NCI-H187 (cell line): ENCODE measurements at places on chromosomes 2 and 18.

DNA sequence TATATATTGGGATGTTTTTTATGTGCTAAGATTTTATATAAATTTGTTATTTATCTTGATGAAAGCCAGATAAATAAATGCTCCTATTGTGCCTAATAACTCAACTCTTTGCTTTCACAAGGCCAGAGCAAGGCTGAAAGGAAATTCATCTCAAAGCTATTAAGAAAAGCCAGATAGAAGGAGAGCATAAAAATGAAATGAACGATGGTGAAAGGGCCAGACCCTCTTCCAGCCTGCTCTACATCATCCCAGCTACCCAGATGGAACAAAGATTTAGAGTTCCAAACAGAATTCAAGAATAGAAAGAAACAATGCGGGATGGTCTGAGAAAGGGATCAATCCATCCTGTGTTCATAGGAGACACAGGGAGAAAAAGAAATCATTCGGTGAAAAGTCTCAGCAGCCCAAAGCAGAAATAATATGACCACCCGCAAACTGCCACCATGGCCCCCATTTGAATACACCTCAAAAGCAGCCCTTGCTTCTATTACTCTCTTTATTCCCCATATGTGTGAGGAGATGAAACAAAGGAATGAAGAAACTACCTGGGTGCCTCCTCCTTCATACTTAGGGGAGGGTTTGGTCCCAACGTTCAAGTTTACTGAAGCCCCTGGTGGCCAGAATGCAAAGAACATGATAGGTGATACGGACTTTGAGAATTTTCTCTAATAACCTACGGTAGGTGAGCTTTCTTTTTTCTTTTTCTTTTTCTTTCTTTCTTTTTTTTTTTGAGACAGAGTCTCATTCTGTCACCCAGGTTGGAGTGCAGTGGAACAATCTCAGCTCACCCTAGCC lies 110.1 kb upstream of the FBXO11 start:
- no peak for DNase-seq

- DNase-seq: no peak
Measured at GRCh38 chr2:51581636-51582267, 549.8 kb upstream of the NRXN1 start.

- no peak for DNase-seq
Measured at GRCh38 chr2:109264595-109265328, 135.8 kb downstream of the SH3RF3 start.

GRCh38 chr2:39517622-39518021 lies 80.5 kb upstream of the MAP4K3 start:
- no peak for DNase-seq

DNA sequence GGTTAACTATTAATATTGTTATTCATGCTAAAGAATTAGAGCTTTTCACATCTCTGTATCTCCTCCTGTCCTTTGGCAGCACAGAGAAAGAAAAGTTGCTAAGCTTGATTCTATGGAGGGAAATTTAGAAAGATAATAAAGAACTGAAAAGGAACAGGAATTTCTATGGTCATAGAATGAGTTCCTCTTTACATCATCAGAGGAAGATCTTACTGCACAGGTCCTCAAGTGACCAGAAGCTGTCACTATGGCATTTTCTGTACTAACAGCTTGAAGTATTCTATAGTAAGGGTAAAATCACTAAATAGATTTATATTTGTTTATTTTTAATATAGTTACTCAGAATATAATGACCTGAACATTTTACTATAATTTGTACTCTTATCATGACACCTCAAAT lies 6.0 kb upstream of the PRKD3 start:
- no peak for DNase-seq

- no peak for DNase-seq
Measured at GRCh38 chr18:35182151-35182550, 58.7 kb upstream of the ZNF397 start.

GRCh38 chr2:106841886-106842645 lies 43.9 kb downstream of the ST6GAL2 start:
- DNase-seq: no peak

- DNase-seq: no peak
Measured at GRCh38 chr18:48751727-48752468, 198.9 kb downstream of the SMAD7 start.

DNA sequence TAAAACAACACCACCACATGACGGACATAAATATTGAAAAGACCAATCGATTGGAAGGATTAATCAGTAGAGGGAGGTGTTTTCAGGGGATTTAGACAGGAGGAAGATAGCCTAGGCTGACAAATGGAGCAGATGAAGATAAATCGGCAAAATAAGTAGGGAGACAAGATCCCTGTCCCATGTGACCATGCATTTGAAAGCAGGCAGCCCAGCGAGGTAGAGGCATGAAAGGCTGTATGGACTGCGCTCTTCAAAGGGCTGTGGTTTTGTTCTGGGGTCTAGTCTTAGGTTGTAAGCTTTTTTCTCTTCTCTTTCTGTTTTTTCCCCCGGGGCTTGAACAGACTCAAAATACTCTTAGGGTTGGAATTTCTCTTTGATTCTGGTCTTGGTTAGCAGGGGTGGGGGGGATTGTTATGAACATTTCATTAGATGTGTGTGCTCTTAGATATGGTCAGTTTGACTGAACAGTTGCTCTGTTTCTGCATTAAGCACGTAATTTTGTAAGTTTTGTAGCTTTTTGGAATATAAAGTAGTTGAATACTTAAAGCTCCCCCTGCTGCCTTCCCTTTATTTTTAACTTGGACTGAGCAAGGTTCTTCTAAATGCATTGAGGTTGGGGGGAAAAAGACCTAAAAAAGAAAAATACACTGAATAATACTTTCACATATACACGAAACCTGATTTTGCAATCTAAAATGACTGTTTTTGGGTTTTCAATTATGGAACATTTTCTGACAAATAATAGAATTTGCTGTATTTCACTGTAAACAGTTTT lies 32.2 kb downstream of the ZNF532 start:
- no peak for DNase-seq

DNA sequence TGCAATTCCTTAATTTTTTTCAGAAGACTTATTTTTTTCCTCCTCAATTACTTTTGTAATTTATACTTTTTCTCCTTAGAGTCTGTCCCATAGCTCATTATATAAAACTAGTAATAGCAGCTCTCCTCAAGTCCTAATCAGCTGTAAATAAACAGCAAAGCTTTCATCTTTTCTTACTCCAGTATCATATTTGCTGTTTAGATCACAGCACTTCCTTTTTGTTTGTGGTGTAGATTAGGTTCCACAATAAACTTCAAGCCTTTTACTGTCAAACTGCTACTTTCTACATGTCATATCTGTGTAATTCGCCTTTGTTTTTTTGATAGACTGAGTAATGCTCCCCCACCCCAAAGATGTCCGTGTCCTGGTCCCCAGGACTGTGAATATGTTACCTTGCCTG lies 25.5 kb downstream of the GCG start:
- DNase-seq: no peak

GRCh38 chr2:21282515-21282898 lies 158.7 kb downstream of the TDRD15 start:
- no peak for DNase-seq

- no peak for DNase-seq
Measured at GRCh38 chr18:2612996-2613395, 41.6 kb downstream of the NDC80 start.

GRCh38 chr18:59352250-59352855 lies 6.7 kb downstream of the LMAN1 start:
- DNase-seq: no peak

GRCh38 chr2:20153131-20153851 lies 71.6 kb downstream of the SDC1 start:
- DNase-seq: no peak

GRCh38 chr18:40407909-40408308 lies 1547.1 kb upstream of the PIK3C3 start:
- no peak for DNase-seq

- DNase-seq: no peak
Measured at GRCh38 chr2:67057123-67057522, 340.0 kb upstream of the ETAA1 start.

DNA sequence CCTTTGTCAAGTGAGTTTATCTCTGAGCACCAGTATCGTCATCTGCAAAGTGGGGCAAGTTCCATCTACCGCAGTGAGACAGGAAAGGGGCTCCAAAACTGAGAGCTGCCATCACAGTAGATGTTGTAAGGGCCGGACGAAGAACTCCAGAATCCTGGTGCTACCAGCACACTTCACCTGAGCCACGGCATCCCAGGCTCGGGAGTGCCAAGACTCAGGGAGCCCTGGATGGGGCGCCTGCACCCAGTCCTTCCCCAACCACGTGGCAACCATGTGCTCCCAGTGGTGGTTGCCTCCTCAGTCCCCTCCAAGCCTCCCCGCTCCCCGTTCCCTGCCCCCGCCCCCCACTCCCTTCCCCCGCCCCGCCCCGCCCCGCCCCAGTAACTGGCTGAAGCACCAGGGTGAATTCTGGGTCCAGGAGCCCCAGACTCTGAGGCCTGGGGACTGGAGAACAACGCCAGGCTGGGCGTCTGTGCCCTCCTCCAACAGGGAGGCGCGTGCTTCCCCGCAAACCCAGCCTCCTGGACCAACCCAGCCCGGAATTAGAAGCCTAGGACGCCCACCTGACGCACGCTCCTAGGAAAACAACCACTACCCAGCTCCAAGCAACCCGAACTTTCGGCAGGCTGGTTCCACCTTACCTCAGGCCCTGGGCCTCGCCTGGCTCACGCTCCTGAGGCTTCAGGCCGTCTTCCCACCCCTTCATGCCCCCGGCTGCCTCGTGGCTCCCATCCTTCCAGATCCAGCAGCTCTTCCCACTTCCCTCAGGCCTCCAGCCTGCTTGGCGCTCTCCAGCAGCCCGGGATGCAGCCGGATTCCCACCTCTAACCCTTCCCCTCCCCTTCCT lies 67.6 kb downstream of the LAMA3 start:
- no peak for DNase-seq

DNA sequence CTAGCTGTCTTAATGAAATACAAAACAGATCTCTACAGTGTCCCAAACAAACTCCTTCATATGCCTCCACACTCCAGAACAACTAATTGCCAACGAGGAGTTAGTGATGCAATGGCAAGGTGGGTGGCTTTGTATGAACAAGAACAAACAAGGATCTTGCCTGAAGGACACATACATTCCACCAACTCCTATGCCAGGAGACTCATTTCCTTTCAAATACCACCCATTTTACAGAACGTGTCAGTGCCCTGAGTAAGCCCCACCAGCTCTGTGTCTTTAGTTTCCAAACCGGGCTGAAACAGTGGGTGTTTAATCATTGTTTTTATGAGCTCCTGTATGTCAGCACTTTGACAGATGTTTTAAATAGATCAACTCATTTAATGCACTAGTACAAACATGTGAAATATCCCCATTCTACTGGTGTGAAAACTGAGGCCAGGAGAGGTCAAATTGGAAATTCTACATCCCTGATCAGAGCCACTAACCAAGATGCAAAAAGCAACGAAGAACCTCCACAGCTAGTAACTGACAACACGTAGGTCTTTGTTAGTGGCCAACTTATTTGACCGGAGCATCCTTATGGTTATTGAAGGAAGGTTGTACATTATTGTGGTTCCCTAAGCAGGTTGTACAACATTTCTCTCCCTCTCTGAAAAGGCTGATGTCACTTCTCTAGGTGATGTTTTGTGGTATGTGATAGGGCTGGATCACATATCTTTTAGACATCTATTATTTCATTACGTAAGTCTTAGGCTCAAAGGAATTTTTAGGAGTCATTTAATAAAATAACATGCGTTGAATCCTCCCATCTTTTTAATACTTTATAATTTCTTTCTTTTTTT lies 534.9 kb upstream of the TNP1 start:
- DNase-seq: no peak

- DNase-seq: no peak
Measured at GRCh38 chr2:238425505-238425978, 1.2 kb upstream of the ASB1 start.

DNA sequence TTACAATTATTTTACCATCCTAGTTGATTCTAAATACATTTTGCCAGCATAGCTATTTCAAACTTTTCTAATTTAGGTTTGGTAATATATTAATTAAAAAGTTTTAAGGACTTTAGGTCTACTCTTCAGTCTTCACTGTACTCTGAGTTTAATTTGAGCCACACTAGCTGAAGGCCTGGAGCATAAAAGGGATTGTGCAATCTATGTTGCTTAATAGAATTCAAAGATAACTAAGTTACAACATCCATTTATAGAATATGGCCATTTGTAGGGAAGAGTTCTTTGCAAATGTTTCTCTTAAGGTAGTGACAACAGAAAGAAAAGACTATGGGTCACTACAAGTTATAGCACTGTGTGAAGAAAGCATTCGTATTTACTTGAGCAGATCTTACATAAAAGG lies 702.2 kb upstream of the NRXN1 start:
- DNase-seq: no peak

DNA sequence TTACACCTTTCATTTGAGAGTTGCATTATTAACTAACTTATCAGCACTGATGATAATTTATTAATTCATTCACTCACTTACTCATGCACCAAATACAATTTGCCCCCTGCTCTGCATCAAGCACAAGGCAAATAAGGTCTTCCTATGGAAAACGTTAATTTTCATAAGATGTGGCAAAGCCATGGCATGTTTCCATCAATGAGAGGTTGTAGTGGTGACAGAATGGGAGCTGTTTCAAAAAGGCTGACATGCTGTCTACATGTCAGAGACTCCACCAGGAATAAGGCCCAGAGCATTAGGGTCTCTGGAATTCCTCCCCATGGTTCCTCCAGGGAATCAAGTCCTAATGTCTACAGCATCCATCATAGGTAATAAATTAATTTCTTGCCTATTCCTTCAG lies 978.8 kb downstream of the TMEM182 start:
- DNase-seq: no peak

- DNase-seq: no peak
Measured at GRCh38 chr2:32200814-32201213, 35.1 kb downstream of the SLC30A6 start.

- DNase-seq: no peak
Measured at GRCh38 chr18:2654928-2655177, 673 bp upstream of the SMCHD1 start.

DNA sequence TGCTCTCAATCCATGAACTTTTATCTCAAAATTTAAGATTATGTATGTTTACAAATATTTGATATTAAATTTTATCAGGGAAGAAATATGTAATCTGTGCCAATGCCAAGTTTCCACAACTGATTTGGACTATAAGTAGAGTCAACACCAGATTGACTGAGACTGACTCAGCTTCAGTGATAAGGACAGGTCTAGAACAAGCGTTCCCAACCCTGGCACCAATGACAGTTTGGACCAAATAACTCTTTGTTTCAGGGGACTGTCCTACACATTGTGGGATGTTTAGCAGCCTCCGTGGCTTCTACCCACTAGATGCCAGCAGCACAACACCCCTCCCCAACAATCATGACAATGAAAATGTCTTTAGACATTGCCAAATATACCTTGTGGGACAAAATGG lies 165.3 kb downstream of the THADA start:
- no peak for DNase-seq

DNA sequence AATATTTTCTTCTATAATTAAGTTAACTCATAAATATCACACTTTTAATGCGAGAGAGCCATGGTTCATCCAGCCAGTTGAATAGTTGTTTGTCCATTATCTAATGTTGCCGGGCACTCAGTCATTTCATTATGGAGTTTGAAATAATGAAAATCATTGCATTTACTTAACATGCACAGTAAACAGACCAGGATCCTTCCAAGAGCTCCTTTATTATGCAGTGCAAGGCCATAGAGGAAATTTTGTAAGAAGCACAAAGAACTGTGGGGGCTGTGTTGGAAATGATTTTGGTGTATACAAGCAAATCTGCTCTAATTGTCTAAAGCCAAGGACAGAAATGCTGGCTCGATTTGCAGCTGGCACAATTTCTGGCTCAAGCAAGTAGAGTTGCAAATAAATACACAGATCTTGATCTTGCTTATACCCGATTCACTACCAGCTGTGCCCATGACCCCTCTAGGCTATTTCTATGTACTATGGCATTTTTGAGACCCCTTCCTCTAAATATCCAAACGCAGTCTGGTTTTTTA lies 400.3 kb upstream of the HNRNPA3 start:
- no peak for DNase-seq
